ENCODE measurements at places on chromosomes 7 and 10.

GRCh38 chr10:59372543-59372942 lies 10.2 kb upstream of the FAM13C start:
- no peak for DNase-seq

DNA sequence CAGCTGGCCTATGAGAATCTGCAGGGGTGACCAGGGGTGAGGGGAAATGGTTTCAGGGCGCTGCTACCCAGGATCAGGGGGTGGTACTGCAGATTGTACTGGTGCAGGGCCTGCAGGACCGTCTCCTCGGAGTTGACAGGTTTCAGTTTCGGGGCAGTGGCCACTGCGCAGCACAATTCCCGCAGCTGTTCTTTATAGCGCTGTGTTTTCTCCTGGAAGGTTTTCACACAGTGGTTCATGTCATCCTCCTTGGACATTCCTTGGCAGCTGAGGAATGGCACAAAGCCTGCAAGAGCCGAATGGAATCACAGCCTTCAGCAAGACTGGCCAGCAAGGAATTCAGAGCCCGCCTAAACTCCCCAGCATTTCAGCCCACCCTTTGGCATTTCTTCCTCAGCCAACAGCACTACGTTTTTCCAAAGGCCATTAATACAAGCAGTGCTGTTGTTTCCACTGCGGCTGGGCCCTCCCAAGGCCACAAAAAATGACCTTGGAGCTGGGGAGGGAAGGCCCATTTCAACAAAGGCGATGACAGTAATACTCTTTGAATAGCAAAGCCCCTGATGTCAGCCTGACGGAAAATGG lies 44.9 kb downstream of the PNLIPRP2 start:
- DNase-seq = no peak

- no peak for DNase-seq
Measured at GRCh38 chr7:16719699-16720098, 33.9 kb upstream of the TSPAN13 start.

GRCh38 chr10:58970160-58970915 lies 206.1 kb upstream of the PHYHIPL start:
- DNase-seq = no peak

All from SK-N-DZ (cell line).